ENCODE measurements at places on chromosomes 7 and 10. TPM values are rescaled to one million over a fixed set of nuclear protein-coding genes. Genes with fewer than 3 reads are reported as not detected.

DNA sequence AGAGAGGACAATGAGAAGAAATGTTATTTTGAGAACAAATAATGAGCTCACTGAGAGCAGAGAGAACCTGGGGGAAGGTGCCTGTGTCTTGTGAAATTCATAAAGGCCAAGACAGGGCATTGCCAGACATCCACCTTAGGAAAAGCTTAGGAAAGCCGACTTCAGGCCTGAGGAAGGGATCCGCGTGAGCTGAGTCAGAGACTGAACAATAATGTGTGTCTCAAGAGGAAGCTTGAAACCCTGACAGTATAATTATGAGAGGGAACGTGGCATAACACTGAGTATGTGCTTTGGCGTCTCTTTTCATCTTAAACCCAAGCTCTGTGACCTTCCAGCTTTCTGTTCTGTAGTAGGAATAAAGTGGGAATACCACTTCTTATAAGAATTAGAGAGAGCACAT lies 307.2 kb downstream of the ACTR3B start:
- H3K27me3 ChIP-seq: no peaks in the 10 kb centered on the region
- H3K36me3 ChIP-seq: no peaks in the 10 kb centered on the region
- H3K4me1 ChIP-seq: no peaks in the 10 kb centered on the region

DNA sequence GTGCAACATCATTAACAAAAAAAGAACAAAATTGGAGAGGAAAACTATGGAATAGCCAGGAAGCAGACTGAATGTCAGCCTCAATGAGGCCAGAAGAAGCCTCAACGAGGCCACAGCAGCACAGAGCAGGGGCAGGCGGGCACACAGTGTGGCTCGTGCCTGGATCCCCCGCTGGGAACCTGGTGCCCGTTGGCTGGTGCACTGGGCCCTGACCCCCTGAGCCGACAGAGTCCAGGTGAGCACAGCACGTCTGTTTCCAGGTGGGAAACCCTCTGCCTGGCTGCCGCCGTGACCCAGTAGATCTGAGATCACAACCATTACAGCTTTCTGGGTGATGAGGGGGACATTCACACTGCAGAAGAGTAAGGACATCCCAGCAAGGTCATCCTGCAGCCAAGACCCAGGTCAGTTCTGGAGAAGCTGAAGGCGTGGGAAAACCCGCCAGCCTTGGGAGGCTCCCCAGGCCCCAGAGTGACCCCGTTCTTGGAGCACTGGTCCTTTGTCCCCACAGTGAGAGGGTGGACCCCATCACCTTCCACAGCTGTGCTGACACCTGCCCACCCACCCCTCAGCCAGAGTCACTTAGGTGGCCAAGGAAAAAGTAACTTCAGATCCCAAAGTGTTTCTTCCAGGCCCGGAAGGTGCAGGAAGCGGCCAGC lies 222.1 kb downstream of the ADARB2 start:
- no peak overlapping the region for H3K4me3 ChIP-seq
- no peaks in the 10 kb centered on the region for H3K36me3 ChIP-seq
- no peak overlapping the region for H3K27ac ChIP-seq
- H3K4me1 ChIP-seq: no peaks in the 10 kb centered on the region
- H3K27me3 ChIP-seq: no peaks in the 10 kb centered on the region

Gene ABCB1
- 2.8 TPM for total RNA-seq

Gene HOXA9
- not detected for total RNA-seq

DNA sequence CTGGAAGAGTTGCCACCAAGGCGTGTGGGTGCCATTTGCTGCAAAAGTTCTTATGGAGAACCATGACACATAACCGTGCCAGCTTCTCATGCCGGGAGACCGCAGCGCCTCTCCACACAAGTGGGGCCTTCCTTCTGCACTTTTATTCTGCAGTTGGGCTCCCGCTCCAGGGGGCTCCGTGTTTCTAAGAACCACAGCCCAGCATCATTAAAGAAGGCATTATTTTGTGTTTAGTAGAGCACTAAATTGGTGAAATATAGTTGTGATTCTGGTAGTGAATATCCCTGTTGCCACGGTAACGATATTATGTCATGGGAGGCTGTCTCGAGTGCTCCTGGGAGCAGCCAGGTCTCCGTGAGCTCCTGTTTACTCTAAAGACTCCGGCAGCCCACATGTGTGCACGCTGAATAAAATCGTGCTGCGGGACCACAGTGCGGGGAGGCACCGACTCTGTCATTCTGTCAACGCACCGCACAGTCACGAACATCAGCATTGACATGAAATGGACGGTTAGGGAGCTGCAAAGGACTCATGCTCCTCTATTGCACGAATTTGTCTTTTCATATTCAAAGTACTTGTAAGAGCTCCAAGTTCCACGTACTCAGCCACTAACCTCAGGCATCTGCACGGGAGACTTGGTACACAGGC lies 68.8 kb upstream of the PITRM1 start:
- no peak overlapping the region for H3K4me3 ChIP-seq
- no peak for DNase-seq
- H3K27ac ChIP-seq: no peak overlapping the region

GRCh38 chr10:31953480-31953879 lies 24.8 kb upstream of the ARHGAP12 start:
- H3K4me3 ChIP-seq: no peak overlapping the region
- peaks cover 4% of the 10 kb centered on the region for H3K4me1 ChIP-seq
- H3K27ac ChIP-seq: no peak overlapping the region
- peaks cover 11% of the 10 kb centered on the region for H3K36me3 ChIP-seq

Gene METTL27
- 2.8 TPM for total RNA-seq

DNA sequence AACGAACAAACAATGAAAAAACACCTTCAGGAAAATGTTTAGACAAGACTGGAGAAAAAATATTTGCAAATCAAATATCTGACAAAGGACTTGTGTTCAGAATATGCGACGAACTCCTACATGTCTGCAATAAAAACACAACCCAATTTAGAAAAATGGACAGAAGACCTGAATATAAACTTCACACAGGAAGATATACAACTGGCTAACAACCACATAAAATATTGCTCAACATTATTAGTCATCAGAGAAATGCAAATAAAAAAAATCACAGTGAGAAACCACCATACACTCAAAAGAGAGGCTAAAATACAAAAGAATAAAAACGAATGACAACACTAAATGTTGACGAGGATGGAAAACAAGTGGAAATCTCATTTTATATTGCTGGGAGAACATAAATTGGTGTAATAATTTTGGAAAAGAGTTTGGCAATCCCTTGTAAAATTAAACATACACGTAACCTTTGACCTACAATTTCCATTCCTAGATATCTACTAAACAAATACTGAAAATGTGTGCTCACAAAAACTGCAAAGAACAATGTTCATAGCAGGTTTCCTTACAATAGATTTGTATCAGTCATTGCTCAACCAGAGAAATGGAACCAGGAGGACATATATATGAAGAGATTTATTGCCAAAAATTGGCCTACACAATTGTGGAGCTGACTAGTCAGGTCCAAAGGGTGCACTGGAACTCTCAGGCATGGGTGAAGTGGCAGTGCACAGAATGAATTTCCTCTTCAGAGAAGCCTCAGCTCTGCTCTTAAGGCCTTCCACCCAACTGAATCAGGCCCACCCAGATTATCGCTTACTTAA lies 82.9 kb upstream of the OGDHL start:
- no peaks in the 10 kb centered on the region for H3K27me3 ChIP-seq
- no peak overlapping the region for H3K27ac ChIP-seq
- H3K4me1 ChIP-seq: no peaks in the 10 kb centered on the region
- DNase-seq: no peak
- peaks cover 10% of the 10 kb centered on the region for H3K36me3 ChIP-seq

- H3K36me3 ChIP-seq: peaks cover 3% of the 10 kb centered on the region
- no peak overlapping the region for H3K4me3 ChIP-seq
- DNase-seq: no peak
- no peaks in the 10 kb centered on the region for H3K4me1 ChIP-seq
- no peaks in the 10 kb centered on the region for H3K27me3 ChIP-seq
Measured at GRCh38 chr7:75983471-75984129, 10.8 kb downstream of the TMEM120A start.

- no peaks in the 10 kb centered on the region for H3K27me3 ChIP-seq
- H3K36me3 ChIP-seq: no peaks in the 10 kb centered on the region
- no peak overlapping the region for H3K4me3 ChIP-seq
- no peak for DNase-seq
- H3K27ac ChIP-seq: no peak overlapping the region
Measured at GRCh38 chr10:47092831-47093230, 181.6 kb downstream of the PTPN20 start.

DNA sequence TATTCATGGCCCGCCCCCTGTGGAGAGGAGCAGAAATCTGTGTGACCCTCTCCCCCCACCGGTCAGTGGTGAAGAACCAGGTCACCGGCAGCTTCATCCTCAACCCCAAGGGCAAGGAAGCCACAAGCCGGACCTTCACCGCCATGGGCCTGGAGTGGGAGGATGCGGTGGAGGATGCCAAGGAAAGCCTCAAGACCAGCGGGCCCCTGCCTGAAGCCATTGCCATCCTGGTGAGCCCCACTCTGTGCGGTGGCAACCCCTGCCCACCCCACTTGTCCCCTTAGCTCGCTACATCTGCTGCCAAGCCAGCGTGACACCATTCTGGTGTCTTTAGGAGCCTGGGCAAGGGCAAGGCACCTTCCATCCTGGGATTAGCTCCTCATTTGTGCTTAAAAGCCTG lies 35.4 kb downstream of the TBATA start:
- no peaks in the 10 kb centered on the region for H3K36me3 ChIP-seq
- H3K27ac ChIP-seq: no peak overlapping the region
- no peak for DNase-seq
- no peaks in the 10 kb centered on the region for H3K4me1 ChIP-seq

DNA sequence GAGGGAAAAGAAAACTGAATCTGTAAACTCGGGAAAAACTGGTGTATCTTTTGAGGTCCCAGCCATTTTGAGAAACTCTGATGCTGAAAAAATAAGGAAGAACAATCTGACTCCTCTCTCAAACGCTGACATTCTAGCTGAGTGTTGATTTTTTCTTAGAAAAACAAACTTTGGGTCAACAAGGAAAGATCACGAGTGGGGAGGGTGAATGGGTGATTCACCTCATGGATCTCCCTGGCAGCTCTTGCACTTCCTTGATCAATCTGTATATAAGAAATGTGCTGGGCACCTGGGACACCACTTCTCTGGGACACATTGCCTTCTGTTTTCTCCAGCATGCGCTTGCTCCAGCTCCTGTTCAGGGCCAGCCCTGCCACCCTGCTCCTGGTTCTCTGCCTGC lies at the start of gene PIP:
Gene PIP (plus strand): TSS at position 297 of the 400 bp plus-strand sequence. CDS start 40 bp downstream, at position 337.
- no peaks in the 10 kb centered on the region for H3K4me1 ChIP-seq
- H3K36me3 ChIP-seq: no peaks in the 10 kb centered on the region
- peaks cover 28% of the 10 kb centered on the region for H3K27me3 ChIP-seq
- H3K27ac ChIP-seq: no peak within 1 kb of the TSS

DNA sequence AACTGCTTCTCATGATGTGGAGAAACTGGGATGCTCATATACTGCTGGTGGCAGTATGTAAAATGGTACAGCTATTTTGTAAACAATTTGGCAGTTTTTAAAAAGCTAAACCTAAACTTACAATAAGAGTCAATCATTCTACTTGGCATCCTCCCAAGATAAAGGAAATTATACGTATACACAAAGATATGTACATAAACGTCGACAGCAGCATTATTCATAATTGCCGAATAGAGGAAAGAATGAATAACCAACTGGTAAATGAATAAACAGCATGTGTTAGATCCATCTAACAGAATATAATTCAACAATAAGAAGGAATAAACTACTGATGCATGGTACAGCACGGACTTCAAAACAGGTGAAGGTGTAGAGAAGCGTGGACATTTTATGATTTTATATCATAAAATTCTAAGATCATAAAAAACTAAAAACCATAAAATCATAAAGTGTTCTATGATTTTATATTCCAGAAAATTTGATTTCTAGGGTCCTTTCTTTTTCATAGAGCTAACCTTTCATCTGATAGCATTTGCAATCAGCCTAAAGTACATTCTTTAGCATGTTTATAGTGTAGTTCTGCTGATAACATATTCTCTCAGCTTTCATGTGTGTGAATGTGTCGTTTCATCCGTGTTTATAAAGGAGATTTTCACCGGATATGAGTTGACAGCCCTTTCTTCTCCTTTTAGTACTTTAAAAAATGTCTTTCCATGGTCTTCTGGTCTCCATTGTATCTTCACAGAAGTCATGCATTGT lies 261.5 kb downstream of the DIP2C start:
- H3K4me3 ChIP-seq: no peak overlapping the region
- H3K27me3 ChIP-seq: peaks cover 13% of the 10 kb centered on the region
- H3K27ac ChIP-seq: no peak overlapping the region
- H3K36me3 ChIP-seq: peaks cover 3% of the 10 kb centered on the region
- no peaks in the 10 kb centered on the region for H3K4me1 ChIP-seq

Gene PAX4
- not detected for total RNA-seq

DNA sequence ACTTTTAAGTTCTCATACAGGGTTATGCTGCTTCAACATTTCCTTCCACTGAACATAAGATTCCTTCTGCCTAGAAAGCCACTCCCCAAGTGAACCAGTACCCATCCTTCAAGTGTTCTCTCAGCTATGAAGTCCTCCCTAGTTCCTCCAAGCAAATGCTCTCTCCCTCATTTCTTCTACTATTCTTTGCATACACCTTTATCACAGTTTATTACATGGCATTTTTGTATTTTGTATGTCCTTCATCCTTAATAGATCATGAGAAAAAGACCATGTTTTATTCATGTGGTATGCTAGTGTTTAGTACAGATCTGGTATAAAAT lies 1.9 kb downstream of the SYPL1 start:
- H3K4me3 ChIP-seq: peak overlapping the region; percentile 59
- peaks cover 21% of the 10 kb centered on the region for H3K36me3 ChIP-seq
- no peak for DNase-seq
- peaks cover 2% of the 10 kb centered on the region for H3K27me3 ChIP-seq
- no peak overlapping the region for H3K27ac ChIP-seq

DNA sequence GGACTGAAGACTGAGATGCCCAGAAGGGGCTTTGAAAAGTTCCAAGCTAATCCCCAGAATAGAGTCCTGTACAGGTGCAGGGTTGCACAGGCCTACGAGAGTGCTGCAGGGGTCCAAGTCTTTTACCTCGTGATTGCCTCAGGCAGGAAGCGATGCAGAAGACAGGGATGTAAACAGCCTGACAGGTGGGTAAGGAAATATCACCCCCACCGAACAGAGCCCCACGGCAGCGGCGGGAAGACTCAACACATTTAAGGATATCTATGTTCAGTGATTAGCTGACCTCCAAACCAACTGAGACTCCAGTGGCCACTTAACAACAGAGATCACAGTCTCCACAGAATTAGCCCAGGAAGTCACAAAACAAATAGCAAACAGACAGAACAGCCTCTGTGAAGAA lies 73.9 kb upstream of the VIPR2 start:
- no peak for DNase-seq
- no peak overlapping the region for H3K27ac ChIP-seq
- H3K36me3 ChIP-seq: no peaks in the 10 kb centered on the region
- H3K4me3 ChIP-seq: no peak overlapping the region
- no peaks in the 10 kb centered on the region for H3K4me1 ChIP-seq
- H3K27me3 ChIP-seq: peaks cover 2% of the 10 kb centered on the region

Gene FKBP6
- not detected for total RNA-seq

DNA sequence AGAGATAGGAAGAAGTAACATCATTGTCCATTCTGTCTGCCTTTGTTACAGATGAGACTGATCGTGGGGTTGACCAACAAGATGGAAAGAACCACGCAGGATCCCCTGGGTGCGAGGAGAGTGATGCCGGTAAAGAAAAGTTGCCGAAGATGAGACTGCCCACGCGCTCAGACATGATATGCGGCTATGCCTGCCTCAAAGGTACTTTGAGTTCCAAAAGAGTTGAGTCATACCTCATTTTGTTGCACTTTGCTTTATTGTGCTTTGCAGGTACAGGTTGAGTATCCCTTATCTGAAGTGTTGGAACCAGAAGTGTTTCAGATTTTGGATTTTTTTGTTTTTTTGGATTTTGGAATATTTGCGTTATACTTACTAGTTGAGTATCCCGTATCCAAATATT lies 12.2 kb upstream of the CLCN1 start:
- H3K27ac ChIP-seq: no peak overlapping the region
- peaks cover 89% of the 10 kb centered on the region for H3K36me3 ChIP-seq
- H3K4me1 ChIP-seq: peaks cover 70% of the 10 kb centered on the region

Gene FAM20C
- total RNA-seq: 0.29 TPM

Gene SPDYE2B
- total RNA-seq: not detected

Measured in activated CD4-positive, alpha-beta T cell treated with anti-CD3 and anti-CD28 coated beads, Interleukin-2, amount 10 ng/mL, durations not matched to agents 7 days and 5 days (primary cell).